ENCODE measurements at places on chromosomes 13 and 19. TPM values are rescaled to one million over a fixed set of nuclear protein-coding genes. Genes with fewer than 3 reads are reported as not detected.

DNA sequence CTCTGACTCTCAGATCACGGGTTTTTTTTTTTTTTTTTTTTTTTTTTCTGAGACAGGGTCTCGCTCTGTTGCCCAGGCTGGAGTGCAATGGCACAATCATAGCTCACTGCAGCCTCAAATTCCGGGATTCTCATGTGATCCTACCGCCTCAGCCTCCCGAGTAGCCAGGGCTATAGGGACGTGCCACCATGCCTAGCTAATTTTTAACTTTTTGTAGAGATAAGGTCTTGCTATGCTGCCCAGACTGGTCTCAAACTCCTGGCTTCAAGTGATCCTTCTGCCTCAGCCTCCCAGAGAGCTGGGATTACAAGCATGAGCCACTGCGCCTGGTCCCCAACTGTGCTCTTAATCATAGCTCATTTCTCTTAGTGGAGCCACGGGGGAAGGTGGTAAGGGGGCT is 4.6 kb upstream of the GRAMD1A start:
- DNase-seq, result no peak

- peak; percentile 93 for DNase-seq
Measured at GRCh38 chr19:40433391-40434216, 7.8 kb upstream of the SERTAD1 start.

- DNase-seq, result peak; percentile 18
Measured at GRCh38 chr13:39415008-39415802, 187.8 kb downstream of the LHFPL6 start.

DNA sequence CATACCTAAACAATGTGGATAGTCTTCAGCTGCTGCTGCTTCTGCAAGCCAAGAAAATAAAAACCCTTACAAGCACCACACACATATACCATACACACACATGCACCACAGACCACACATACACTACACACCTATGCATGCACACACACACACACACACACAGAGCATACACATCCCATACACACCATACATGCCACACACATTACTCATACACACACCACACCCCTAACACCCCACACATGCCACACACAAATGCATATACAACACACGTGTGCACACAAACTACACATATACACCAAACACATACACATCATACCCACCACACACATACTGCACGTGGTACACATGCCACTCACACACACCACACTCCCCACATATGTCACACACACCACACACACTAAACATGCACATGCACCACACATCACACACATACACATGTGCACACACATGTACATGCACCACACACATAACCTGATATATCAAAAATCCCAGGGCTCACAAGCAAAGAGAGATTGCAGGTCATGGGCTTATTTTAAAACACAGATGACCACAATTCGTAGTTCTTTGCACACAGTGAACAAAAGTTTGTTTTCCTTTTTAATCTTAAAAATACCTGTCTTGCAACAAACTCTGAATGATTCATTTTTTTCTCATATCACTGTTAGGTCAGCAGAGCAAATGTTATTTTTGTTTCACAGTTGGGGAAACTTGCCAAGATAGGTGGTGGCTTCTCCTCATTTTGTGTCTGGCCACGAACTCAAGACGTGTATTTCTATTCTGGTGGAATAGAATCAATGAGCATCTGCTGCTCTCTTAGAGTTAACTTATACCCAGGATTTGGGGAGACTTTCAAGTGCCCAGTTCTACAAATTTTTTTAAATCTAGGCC is 456.6 kb downstream of the FGF9 start:
- DNase-seq, result no peak

DNA sequence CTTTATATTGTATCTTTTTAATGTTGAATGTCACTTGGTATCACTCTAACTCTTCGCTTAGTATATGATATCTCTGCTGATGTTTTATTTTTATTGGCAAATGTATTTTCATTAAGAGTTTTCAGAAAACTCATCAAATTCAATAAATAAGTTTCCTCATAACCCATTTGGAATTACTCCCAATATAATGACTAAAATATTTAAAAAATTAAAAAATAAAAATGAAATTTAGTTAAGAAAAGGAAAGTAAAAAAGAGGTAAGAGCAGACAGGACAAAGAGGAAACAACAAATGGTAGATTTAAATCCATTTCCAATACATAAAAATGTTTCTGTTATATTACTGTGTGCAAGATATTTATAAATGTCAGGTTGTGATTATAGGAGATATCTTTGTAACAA is 548.9 kb upstream of the SPRY2 start:
- DNase-seq, result no peak

GRCh38 chr13:65926750-65927171 is 1303.4 kb downstream of the PCDH9 start:
- no peak for DNase-seq

DNA sequence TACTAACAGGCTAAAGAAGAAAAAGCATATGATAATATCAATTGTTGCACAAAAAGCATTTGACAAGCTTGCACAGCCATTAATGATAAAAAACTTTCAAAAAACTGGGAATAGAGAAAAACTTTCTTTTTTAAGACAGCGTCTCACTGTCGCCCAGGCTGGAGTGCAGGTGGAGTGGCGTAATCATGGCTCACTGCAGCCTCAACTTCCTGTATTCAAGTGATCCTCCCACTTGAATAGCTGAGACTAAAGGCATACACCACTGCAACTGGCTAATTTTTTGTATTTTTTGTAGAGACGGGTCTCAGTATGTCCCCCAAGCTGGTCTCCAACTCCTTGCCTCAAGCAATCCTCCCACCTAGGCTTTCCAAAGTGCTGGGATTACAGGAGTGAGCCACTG is 382.8 kb downstream of the TSHZ3 start:
- no peak for DNase-seq

DNA sequence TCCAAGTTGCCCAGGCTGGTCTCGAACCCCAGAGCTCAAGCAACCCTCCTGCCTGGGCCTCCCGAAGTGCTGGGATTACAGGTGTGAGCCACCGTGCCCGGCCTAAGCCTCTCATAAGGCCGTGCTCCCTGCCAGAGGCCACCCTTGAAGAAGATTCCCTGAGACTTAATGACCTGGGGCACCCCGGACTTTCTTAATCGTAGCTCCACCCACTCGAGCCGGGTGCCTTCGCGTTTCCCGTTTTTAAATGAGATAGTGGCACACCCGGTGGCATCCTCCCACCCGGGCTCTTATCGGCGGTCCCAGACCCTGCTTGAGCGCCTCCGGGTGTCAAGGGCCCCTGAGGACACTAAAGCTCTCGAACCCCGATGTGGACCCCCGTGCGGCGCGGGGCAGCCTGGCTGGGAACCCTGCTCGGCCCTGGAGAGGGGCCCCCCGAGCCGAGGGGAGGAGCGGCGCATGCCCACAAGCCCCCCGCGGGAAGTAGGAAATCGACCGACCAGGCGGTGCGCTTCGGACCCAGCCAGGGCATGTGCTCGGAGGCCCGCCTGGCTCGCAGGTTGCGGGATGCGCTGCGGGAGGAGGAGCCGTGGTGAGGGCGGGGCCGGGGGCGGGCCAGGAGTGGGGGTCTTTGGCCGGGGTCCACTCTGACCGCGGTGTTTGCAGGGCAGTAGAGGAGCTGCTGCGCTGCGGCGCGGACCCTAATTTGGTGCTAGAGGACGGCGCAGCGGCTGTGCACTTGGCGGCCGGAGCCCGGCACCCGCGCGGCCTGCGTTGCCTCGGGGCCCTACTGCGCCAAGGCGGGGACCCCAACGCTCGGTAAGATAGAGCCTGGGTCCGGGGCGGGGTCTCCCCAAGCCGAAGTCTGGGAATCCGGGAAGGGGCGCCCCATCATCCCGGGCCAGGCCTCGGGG is at the start of gene ANKLE1:
TSS of gene ANKLE1 (plus strand) at position 511 of the 914 bp plus-strand sequence. CDS start at position 531, 20 bp downstream.
- DNase-seq, result peak; percentile 53

- no peak for DNase-seq
Measured at GRCh38 chr19:14479975-14480699, 5.0 kb upstream of the PTGER1 start.

DNA sequence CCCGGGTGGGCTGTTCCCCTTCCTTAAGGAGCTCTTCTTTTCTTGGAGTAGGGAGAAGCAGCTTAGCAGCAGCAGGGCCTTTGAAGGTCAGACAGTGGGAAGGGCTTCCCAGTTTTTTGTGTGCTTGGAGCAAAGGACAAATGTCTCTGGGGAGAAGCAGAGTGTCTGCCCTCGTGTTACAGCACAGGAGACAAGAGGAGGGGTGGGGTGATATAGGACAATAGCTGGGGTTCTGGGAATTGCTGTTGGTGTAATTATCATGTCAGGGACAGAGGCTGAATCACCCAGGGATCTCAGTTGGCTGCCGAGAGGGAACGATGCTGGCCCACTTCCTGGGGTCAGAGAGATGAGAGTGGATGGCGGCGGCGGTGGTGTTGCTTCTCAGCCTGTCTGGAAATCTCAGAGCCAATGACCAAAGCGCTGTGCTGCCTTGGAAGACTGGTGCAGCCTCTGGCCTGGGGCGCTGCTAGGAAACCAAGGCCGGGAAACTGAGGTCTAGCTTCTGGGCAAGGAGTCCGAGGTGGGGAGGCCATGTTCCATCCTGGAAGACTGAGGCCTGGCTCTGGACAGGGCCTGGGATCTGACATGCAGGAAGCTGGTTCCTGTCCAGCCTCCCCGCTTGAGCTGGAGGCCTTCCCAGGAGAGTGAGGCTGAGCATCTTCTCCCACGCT is 1.2 kb downstream of the INAFM1 start:
- no peak for DNase-seq

DNA sequence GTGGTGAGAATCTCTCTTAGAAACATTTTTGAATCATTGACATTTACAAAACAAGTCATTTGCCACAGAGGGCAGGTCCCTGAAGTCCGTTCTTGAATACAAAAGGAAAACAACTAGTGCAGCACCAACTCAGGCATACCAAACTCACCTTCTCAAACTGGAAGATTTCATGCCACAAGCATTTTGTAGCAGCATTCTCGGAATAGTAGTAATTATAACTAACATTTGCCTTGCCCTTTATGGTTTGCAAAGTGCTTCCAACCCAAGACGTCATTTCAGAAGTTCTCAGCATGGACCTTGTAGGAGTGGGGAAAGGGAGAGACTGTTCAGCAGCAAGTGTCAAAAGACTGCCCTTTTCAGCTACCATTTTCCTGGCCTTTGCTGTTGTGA is 344.6 kb downstream of the RFC3 start:
- DNase-seq, result no peak

DNA sequence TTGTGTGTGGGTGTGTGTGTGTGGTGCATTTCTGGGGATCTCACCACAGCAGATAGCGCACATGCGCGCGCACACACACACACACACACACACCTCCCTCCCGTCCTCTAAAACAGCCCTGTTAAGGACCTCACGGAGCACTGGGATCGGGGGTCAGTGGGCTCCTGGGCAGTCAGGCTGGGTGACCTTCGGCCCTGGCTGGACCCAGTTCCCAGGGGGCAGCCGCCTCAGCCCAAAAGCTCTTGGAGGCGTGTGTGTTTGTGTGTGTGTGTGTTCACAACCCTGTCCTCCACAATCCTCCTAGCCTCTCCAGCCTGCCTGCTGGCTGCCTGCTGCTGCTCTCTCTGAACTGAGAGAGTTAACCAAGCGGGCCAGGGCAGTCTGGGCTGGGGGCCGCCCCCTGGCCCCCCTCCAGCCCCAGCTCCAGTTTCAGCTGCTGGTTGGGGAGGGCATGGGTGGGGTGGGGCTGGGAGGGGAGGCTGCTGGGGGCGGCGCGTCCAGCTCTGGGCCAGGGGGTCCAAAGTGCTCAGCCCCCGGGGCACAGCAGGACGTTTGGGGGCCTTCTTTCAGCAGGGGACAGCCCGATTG is at the start of gene FXYD1:
TSS of gene FXYD1 (plus strand) at position 520 of the 588 bp plus-strand sequence. CDS start 1,256 bp downstream, outside the sequence.
- peak; percentile 34 for DNase-seq

Gene FUT3
- total RNA-seq, result 224 TPM

Gene CYP2B6
- total RNA-seq, result 5.1 TPM

Gene OR7A5
- total RNA-seq, result not detected

Gene FXYD3
- total RNA-seq, result 4,169 TPM

Gene ZNF486
- 4.6 TPM for total RNA-seq

Measured in left colon (tissue), 2 donors.